ENCODE measurements at places on chromosomes 4 and X.
A peak's percentile ranks its signal among the peaks of the same experiment; 100 is the strongest.

DNA sequence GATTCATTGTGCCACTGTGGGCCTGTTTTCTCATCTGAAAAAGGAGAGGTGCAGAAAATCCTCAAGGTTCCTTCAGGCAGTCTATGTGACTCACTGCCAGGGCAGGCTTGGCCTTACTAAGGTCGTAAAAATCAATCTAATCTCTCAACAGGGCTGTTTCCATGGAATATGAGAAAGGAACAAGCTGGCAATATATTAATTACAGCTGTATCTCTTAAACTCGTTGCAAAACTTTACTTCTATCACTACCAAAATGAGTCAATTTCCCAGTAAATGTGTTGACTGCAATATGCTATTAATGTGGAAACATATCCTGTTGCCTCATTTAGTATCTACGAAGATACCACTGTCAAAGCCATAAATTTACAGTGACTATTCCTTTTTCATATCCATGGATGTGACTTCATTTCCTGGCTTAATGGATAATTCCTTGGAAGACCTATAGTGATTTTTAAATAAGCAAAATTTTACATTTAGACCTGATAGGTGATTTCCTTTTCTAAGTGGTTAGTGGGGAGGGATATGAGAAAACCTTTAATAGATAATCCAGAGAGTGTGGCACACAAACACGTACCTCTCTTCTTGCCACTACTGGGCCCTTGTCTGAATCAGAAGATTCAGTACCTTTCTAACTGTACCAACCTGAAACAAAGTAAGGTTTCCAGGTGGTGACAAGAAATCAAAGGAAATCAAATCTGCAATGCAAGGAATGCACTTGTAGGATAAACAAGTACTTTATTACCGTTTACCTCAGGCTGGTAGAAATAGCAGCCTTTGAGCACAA is 127.4 kb upstream of the FTHL17 start:
- DNase-seq: no peak

DNA sequence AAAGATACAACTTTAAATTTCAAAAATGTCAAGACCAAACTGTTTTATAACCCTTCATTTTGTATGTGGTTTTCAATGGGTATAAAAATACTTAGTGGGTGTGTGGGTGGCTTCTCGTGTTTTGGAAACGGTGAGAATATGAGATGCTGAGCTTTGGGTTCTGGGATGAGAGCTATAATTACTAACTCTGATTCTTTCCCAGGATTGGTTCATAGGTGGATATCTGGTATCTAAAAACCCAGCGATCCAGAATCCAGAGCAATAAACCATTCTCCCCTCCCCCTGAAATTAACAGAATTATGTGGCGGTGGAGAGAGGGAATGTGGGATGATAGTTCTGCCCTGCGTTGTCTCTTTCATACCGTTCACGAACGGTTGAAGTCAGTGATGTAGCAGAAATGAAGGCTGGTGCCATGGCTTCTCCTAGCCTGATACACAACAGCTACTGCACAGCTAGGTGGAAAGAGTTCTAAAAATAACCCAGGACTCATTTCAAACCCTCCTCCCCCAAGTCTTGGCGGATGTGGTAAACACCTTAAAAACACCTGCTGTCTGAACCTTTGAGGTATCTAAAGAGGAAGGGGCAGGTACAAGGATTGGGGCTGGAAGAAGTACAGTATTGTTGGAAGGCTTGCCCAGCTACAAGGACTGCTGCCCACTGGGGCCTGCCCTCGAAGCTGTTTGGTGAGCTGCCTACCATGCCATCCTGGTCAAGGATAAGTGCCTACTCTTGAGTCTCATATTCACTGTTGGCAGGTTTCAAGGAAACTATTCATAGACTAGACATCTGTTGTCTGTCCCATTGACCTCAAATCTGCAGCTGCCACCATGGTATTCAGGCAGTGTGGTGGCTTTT is 44.5 kb downstream of the SEPTIN11 start:
- no peak for DNase-seq

DNA sequence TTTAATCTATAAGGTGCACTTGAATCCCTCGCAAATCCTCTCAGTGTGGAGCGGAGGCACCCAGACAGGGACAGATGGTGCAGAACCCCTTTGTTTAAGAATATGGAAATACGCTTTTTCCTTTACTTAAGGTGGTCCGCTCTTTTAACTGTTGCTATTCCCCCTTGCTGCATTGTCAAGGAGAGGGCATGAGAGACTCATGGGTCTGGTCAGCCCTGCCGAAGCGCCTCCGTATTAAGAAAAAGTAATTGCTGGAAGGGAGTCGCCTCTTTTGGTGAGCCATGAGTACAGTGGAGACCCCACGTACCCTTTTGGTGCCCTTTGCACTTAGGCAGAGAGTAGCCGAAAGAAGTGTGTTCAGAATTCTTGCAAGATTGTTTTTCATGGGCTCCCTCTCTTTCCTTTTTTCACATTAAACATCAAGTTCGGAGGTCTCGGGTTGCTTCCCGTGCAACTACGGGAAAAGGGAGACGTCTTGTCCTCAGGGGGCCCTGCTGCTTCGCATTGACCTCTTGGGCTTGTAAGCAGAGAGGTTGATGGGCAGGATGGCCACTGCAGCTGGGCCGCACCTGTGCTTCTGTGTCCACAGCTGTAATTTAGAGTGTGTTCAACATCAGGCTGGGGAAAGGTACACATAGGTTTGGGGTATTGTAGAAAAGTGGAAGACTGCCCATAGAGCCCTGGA is 109.6 kb downstream of the SPRY1 start:
- no peak for DNase-seq

- DNase-seq: no peak
Observed at GRCh38 chr4:3875466-3875865, 109.3 kb downstream of the ADRA2C start.

GRCh38 chr4:98166025-98166730 is 22.9 kb upstream of the STPG2 start:
- no peak for DNase-seq

- DNase-seq: no peak
Observed at GRCh38 chr4:111959222-111959621, 186.0 kb upstream of the FAM241A start.

GRCh38 chr4:89334311-89334710 is 26.7 kb upstream of the GPRIN3 start:
- no peak for DNase-seq

DNA sequence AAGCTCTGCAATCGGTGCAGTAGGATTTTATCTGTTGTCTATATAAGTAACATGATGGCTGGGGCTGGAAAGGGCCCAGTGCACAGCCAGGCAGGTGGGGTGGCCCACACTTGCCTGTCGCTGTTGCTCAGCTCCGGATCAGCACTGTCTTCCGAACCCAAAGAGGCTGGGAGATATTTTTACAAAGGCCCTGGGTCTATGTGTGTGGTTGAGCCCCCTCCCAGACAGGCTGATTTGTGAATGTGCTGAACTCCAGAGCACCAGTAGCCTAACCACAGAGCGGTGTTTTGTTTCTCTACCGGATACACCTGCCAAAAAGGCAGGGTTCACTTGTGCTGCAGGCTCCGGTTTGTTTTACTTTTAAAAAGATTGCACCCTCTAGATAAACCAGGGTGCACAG is 33.5 kb upstream of the CHRNA9 start:
- DNase-seq: no peak

DNA sequence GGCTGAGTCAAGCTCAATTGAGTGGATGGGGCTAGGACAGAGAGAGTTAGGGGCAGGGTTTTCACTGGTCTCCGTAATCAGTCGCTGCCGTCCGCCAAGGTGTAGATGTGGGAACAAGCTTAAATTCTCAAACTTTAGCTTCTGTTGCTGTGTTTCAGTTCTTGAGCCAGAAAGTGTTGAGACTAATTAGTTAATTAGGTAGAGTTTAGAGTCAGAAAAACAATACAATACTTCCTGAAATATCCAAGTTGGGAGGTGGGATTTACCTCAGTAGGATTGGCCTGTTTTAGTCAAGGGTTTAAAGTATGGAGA is 1.1 kb upstream of the UBE2D3 start:
- no peak for DNase-seq

- DNase-seq: no peak
Observed at GRCh38 chr4:184384810-184385557, 89.4 kb downstream of the IRF2 start.

DNA sequence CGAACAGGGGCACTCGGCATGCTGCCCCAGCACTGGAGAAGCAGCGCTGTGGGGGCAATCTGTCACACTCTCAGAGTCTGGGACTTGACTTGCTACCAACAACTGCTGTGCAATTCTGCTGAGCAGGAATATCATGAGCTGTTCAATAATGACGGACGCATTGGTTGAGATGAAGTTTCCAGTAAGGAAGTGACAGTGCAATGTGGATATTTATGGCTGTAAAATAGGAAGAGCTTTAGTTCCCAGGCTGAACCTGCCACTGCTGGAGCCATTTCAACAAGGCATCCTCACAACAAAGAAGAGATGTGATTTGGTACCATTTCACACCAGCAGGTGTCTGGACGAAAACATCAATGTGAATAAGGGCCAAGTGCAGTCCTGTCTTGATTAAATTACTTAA is 24.2 kb downstream of the CHST7 start:
- no peak for DNase-seq

- DNase-seq: no peak
Observed at GRCh38 chrX:28311466-28311865, 275.8 kb upstream of the IL1RAPL1 start.

- peak; percentile 16 for DNase-seq
Observed at GRCh38 chr4:83618991-83619645, 83.2 kb downstream of the GPAT3 start.

DNA sequence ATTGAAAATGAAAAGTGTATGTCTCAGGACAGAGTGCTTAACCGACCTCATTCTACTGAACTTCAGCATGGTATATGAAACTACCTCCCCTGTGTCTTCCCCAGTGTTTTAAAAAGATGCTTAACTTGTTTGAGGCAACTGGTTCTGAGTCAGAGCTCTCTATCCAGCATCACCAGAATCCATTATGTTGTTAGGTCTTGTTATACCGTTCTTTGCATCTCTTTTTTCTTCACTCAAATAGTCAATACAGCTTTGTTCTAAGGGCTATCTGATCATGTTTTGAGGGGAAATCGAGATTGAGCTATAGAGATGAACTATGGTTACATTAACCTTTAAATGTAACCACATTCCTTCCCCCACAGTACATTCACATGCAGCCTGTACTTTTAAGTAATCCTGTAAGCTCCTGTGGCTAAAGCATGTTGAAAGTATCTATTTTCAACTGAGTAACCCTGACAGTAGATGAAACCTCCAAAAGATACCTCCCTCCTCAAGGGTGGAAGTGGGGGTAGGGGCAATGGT is 514.4 kb downstream of the RPA4 start:
- DNase-seq: no peak
